Non-pigmented ciliary epithelial cell (primary cell): ENCODE measurements at places on chromosomes 5 and 9.

- no peak for DNase-seq
These were observed 29.2 kb downstream of the FBXO4 start for GRCh38 chr5:41954286-41954685.

GRCh38 chr5:110727025-110727314 is 499 bp upstream of the TMEM232 start:
- DNase-seq: no peak

DNA sequence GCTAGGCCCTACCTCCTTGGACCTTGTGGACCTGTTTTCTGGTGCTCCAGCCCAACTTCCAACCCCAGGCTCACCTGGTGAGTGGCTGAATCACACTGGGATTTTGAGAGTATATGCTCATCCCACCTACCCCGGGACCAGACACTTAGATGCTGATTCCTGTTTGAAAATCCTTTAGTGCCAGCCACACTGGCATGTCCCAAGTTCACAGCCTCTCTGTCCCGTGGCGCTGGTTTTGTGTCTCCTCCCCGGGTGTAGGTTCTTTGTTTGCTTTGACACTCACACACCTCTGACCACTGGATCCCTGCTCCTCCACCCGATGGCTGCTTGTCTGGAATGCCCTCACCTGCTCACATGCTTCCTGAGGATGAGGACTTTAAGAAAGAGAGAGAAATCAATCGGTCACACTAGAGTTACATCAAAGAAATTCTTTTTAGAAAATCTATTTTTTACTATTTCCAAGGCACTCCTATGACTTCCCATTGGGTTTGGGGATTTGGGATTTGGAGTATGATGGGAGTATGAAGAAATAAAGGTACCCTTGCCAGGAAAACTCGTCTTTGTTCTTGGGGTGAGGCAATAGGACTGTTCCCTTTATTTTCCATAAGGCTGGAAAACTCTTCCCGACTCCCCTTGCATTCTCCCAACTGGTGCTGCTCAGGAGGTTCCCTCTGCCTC is 7.3 kb upstream of the SLC25A48 start:
- no peak for DNase-seq

- no peak for DNase-seq
These were observed 294.9 kb downstream of the FANCC start for GRCh38 chr9:95022657-95023056.

DNA sequence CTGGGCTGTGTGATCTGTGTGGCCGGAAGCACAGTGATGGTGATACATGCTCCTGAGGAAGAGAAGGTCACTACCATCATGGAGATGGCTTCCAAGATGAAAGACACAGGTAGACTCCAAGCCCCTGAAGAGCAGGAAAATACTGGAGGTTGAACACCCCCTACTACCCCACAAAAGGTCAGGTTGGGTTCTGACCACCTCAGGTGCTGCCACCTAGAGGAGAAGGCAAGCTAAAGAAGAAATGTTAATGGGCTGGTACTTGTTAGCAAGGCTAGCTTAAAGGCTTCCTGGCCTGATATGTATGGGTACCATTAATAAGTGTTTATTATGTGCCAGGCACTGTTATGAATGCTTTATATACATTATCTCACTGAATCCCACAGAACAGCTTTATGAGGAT is 11.7 kb downstream of the NIPAL4 start:
- DNase-seq: no peak

- DNase-seq: no peak
These were observed 45.8 kb downstream of the LRRTM2 start for GRCh38 chr5:138829341-138829740.

DNA sequence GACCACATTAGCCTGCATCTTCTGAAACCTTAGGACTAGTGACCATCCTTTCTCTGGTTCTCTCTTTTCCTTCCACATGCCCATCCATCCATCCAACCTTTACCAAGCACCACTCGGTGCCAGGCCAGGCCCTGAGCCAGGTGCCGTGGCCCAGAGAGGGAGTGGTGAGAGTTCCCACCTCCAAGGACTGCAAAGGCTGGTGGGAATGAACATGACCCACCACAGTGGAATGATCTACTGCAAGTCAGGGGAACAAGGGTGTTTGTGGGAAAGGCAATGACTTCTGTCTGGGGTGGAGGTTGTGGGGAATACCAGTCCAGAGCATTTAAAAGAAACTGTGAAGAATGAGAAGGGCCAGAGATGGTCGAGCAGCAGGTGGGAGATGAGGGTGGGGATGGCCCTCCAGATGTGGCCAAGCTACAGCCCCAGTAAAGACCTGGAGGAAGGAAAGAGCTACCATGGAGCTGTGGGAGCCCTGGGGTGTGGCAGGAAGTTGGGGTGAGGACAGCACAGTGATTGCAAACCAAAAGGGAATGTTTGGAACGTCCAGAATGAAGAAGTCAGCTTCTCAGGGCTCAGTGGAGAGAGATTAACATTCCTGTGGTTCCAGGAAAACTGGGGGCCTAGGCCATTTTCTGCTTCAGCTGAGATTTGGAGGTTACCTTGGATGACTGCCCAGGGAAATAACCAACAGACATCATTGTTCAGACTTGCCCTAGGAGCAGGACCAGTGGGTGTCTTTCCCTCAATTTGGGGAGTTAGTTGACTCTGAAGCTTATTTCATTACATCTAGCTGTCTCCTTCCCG is 30.7 kb upstream of the CORO2A start:
- DNase-seq: peak; percentile 100

- DNase-seq: no peak
These were observed 6.0 kb upstream of the IRX4 start for GRCh38 chr5:1888541-1889251.

- no peak for DNase-seq
These were observed 36.3 kb upstream of the LRRTM2 start for GRCh38 chr5:138911441-138911840.

DNA sequence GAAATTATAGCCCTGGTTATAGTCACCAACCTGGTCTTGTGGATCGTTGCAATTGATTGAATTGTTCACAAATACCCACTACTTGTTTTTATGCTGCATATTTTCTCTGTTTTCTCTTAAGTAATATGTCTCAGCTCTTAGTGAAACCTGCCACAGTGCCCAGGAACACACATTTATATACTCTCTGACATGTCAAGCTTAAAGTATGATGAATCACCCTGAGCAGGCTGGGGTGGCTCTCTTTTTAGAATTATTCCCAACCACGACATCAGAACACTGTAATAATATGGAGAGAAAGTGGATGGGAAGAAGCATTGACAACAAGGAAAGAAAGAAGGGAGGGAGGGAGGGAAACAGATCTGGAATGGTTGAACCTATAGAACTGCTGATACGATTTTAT is 72.8 kb upstream of the ZNF608 start:
- DNase-seq: no peak

- DNase-seq: peak; percentile 2
These were observed 539.9 kb downstream of the BRINP1 start for GRCh38 chr9:118829334-118829733.

DNA sequence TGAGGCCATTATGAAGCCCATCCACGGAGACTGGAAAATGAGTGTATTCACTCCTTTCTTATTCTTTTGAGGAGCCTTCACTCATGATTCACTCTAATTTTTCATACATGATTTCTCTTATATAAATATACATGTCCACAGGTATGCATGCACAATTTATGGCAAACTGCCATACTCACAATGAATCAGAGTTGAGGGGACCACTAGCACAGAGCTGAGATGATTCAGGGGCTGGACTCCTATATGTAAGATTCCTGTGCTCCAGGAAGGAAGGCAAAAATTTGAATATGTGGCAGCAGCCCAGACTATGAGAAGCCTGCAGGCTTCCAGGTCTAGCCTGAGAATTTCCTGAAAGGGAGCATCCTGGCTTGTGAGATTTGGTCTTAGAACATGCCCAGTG is 484.6 kb downstream of the PRELID2 start:
- DNase-seq: peak; percentile 86

DNA sequence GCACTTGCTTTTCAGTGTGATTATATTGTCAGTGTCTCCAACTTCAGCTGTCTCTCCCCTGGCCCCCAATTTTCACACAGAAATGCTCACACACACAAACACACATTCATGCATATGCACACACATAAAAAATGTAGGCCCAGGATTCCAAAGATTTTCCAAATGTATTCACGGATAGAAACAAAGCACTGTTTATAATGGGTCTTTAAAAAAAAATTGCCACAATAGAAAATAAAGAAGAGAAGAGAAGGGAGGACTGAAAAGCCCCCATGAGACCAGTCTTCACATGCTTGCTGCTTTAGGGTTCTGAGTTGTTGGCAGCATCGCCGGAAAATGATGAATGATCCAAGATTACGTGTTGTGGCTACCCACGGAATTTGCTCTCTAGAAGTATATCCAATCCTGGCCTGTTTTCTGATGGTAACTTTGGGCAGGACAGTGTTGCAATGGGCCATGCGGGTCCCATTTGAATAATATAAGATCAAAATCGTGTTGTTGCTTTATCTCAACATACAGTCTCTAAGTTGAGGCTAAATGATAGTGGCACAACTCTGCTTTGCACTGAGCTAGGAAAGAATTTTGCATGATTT is 36.2 kb upstream of the ACO1 start:
- no peak for DNase-seq

- DNase-seq: no peak
These were observed 50.8 kb downstream of the SEC61B start for GRCh38 chr9:99272836-99273235.

DNA sequence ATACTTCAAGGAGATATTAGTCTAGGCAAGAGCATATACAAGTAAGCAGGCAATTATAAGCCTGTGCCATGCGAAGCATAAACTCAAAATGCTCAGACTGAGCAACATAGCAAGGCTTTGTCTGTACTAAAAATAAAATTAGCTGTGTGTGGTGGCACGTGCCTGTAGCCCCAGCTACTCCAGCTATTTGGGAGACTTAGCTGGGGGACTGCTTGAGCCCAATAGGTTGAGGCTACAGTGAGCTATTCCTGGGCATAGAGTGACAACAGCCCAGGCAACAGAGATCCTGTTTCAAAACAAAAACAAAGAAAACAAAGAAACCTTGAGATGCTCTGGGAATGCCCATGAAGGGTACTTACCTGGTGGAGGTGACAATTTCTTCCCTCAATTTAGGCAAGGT is 130.5 kb upstream of the ZNF608 start:
- DNase-seq: no peak
